SK-N-DZ (cell line): ENCODE measurements at places on chromosomes 4 and X.

DNA sequence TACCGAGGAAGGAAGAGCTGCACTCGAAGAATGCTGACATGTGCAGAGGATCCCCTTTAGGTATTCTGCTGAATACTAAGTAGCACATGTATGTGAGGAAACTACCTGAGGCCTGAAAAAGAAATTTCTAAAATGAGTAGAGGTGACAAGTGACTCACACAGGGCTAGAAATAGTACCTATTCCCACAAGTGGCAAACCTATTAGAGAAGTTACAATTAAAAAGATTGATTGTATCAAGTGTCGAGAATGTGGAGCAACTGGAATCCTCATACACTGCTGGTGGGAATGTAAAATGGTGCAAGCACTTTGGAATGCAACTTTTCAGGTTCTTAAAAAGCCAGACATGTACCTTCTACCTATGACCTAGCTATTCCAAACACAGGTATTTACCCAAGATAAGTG is 47.4 kb downstream of the CCSER1 start:
- DNase-seq, result no peak

GRCh38 chrX:140916872-140917271 is 85.5 kb upstream of the SPANXB1 start:
- DNase-seq, result no peak

DNA sequence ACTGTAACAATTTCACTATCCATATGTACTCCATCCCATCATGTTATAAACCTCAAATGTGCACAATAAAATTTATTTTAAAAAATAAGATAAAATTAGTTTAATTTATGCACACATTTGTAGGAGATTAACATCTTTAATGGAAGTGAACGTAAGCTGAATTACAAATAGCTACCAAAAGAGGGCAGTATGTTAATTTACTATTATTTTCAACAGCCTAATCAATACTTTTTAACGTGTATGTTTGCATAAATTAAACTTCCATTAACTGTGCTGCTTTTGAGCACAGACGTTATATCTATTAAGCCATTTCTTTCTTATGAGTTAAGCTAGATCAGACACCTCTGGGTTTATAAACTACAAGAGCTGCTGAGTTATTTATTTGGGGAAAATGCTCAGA is 56.5 kb upstream of the PHKA2 start:
- DNase-seq, result no peak

DNA sequence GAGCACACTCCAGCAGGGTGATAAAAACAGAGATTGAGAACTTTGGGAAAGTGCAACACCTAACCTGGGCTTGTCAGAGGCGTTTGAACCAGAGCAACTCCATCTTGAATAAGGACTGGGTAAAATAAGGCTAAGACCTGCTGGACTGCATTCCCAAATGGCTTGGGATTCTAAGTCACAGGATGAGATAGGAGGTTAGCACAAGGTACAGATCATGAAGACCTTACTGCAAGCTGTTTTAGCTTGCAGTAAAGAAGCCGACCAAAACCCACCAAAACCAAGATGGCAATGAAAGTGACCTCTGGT is 43.9 kb downstream of the SCFD2 start:
- DNase-seq, result no peak

DNA sequence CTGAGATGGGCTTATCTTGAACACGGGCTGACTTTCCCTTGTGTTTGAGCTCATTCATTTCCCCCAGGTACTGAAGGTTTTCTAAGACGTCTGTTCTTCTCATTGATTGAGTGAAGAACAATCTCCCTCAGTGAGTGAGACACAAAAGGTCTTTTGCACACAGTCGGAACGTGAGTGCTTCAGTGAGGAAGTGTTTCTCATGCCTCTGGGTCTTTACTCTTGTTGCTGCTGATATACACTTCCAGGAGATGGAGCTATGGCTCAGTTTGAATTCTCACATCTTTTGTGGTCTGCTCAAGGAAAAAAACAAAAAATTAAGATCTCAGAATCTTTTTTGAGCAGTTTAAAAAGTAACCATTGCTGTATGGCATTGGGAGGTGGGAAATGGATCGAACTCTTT is 981.9 kb upstream of the TENM3 start:
- peak; percentile 12 for DNase-seq

DNA sequence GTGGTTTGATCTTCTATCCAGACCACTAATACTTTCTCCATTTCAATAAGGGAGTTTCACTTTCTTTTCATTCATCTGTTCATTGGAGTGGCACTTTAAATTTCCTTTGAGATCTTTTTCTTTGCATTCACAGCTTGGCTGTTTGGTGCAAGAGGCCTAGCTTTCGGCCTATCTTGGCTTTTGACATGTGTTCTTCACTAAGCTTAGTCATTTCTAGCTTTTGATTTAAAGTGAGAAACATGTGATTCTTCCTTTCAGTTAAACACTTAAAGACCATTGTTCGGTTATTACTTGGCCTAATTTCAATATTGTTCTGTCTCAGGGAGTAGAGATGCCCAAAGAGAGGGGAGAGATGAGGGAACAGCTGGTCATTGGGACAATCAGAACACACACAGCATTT is 24.3 kb downstream of the CXCL13 start:
- DNase-seq, result no peak

- DNase-seq, result no peak
These were observed 53.1 kb downstream of the TIGD2 start for GRCh38 chr4:89164400-89164799.

- DNase-seq, result no peak
These were observed 15.1 kb downstream of the LAMP2 start for GRCh38 chrX:120453985-120454384.

DNA sequence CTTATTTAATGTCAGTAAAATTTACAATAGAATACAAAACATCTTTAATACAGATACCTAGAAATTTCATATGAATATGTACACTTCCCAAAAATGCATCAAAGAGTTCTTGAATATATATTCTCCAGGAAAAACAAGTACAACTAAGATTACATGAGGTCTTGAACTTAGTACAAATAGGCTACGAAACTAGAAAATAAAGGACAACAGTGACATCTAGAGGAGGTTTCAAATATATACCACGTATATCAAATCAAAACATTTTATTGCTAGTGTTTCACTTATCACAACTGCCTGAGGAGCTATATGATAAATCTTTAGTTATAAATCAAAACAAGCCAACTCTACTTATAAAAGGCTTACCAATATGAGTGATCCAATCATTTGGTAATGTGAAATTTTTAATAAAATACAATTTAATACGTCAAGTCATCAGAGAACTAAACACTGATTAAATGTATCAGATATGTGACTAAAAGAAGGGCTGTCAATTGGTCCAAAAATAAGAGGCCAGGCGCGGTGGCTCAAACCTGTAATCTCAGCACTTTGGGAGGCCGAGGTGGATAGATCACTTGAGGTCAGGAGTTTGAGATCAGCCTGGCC is 36.6 kb downstream of the ANAPC10 start:
- peak; percentile 41 for DNase-seq

GRCh38 chr4:169268951-169269760 is 1.6 kb downstream of the SH3RF1 start:
- DNase-seq, result peak; percentile 24

DNA sequence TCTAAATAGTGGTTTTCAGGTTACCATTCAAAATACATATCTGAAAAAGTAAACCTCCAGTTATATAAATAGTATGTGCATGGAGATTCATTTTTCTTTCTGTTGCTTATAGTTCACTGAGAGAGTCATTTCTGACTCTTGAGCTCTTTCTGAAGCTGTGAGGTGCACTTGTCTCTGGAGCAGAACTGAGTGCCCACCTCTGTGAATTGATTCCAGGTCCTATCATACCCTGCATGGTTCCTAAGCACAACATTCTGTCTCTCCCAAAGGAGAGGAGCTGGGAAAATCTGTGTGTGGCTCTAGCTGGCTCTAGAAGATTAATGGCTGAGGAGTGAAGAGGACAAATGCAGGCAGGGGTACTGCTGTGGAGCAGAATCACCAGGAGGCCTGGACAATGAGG is 161.6 kb upstream of the HCCS start:
- no peak for DNase-seq

GRCh38 chr4:142743121-142743825 is 102.8 kb downstream of the INPP4B start:
- DNase-seq, result no peak

GRCh38 chrX:54675762-54676161 is 122.3 kb downstream of the ITIH6 start:
- no peak for DNase-seq

- DNase-seq, result no peak
These were observed 333.9 kb downstream of the INPP4B start for GRCh38 chr4:142512161-142512560.

DNA sequence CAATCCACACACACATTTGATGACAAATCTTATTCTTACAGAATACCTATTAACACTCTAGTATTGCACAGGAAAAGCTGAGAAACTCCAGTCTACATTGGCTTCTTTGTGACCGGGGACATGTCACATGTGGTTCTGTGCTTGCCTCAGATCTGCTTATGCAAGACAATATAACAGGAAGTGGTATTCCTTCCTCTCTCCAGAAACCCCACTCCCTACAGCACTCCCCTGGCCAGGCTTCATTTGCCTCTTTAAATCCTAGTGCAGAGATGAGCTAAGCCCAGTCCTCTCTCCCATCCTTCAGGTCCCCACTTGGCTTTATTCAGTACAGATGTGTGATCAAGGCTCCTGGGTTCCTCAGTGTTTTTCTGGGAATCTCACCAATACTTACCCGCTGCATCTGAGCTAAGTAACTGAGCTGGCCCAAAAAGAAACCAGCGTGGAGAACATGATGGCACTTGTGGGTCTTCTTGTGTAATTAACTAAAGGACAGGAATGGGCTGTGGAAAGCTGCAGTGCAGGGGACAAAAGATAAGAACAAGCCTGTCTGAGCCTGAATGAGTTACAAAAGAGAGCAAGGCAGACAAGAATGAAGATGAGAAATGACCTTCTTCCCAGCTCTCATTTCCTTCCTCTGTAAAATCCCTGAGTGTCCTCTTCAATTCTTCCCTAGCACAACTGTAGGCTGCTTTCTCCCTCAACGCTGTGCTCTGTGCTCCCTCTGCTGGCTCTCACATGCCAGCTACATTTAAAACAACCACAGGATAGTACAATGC is 105.6 kb downstream of the HNRNPD start:
- peak; percentile 48 for DNase-seq
